ENCODE measurements at places on chromosomes 3 and 15.

GRCh38 chr15:88512601-88513000, 33.9 kb downstream of the DET1 start:
- no peak for DNase-seq

DNA sequence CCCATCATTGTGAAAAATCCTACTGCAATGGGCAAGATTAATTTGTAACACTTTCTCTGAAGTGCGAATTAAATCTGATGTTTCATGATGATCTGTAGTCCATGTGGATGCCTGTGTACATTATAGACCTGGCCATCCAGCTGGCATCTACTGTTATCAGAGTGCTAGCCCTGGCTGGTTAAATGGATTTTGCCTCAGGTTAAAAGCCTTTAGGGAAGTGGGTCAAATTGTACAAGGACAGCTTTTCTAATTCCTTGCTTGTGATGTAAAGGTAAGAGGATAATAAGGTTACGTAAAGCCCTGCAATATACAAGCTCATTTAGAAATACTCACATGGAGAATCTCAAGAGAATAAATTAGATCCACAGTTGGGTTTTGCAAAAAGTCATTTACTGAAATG, 138.2 kb downstream of the EPHA3 start:
- DNase-seq: no peak

- DNase-seq: no peak
These were observed 908.4 kb downstream of the AGBL1 start for GRCh38 chr15:86988033-86988432.

GRCh38 chr3:178802993-178803693, 266.9 kb downstream of the KCNMB2 start:
- DNase-seq: no peak

DNA sequence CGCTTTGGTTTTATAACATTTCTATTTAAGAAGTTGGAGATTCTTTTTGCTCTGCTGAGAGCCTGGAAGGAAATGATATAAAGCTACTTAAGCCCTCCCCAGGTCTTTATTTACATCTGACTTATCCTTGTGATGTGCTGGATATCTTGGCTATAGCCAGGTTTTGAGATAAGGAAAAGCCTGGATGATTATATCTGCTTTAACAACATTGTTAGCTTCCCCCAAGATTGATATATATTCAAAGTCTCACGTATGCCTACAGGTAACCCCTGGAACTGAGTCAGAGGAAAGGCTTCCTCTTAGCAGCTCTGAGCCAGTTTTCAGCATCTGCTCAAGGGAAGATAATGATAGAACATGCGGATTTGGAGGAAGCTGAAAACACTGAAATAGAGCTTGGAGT, 61.5 kb upstream of the CRBN start:
- DNase-seq: no peak

DNA sequence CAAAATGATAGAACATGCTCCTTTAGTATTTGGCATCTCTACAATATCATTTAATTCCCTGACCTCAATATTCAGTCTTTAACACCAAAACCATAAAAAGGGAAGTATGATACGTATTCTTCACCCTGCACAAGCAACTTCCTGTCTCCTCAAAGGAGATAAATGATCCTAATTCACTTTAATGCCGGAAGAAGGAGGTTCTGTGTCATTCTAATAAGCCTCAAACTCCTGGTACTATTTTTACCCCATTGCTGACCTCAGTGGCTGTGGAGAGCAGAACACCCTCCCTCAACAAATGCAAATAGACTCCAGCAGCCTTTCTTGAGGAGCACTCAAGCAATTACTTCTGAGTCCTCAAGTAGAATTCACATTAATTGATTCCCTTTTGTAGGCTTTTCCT, 173.3 kb downstream of the TMEM108 start:
- DNase-seq: peak; percentile 4

DNA sequence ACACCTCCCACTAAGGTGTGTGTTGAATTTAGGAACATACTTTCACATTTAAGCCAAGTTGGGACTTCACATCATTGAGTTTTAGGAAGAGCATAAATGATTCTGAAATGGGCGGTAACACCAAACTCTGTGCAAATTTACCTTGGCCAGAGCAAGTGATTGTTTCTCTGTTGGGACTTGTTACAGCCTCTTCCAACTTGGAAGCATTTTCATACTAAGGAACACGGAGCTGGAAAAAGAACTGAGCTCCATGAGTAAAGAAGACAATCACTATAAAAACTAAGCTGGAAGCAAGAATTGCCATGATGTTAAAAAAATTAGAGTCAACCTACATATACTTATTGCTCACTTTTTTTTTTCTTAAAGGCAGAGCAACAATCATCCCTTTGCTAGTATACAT, 371.3 kb downstream of the ERC2 start:
- no peak for DNase-seq

DNA sequence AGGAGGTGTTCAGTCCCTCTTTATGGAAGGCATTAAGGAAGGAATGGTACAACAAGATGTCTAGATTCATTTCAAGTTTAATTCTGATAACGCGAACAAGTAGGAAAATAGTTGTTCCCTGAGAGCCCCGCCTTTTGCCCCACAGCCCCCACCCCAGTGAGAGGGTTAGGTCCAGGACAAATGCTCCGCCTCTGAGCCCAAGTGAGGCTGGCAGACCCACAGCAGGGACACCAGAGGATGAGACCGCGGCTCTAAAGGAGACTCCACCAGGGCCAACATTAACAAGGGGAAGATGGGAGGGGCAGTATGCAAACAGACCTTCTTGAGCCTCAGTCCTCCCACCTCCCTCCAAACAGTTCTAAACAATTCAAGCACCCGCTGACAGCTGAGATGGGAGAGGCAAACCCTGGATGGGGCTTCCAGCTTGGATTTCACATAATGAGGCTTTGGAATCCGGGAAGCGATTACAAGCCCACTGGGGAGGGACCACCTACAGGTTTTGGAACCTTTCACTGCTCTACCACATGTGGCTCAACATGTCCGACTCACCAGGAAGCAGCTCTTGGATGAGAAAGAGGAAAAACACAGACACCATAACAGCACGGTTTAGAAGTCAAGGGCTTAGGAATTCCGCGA, 42.9 kb upstream of the IREB2 start:
- no peak for DNase-seq

- DNase-seq: no peak
These were observed 46.3 kb downstream of the DGKG start for GRCh38 chr3:186315581-186316354.

DNA sequence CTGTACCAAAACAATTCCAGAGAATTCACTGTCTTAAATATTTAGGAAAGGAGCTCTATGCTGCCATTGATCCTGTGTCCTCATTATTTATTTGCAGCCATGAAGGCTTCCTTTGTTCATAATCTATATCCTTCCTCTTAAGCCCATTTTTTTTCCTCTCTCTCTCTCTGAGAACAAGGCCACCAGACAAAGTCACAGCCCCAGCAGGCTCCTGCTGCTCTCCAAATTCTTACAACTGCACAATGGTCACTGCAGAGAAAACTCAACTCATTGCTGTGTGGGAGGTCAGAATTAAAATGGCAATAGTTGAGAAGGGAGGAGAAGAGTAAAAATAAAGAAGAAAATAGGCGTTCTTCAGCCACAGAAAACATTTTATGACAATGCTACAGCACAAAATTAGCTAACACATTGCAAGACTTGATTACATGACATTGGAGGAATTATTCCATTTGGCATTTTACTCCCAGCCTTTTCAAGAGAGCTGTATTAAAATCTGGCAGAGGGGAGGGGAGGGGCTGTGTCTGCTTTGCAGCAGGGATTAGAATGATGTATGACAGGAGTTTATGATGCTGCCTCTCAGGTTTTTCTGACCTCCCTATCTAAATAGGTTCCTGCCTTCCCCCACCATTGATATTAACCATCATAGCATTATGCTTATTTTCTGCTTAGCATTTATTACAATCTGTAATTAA, 399.7 kb upstream of the THBS1 start:
- no peak for DNase-seq

DNA sequence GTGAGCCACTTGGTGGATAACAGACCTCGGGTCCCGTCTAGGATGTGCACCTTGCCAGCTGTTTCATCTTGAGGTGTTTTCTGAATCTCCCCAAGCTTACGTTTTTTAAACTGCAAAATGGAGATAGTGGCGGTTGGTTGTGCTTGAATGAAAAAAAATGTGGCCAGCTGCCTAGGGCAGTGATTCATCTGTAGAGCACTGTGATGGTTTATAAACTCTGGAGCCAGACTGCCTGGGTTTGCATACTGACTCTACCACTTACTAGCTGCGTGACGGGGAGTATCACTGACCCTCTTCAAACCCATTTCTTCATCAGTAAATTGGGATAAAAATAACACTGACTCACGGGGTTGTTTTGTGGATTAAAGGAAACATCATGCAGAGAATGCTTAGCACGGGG, 159.1 kb downstream of the CHL1 start:
- no peak for DNase-seq

DNA sequence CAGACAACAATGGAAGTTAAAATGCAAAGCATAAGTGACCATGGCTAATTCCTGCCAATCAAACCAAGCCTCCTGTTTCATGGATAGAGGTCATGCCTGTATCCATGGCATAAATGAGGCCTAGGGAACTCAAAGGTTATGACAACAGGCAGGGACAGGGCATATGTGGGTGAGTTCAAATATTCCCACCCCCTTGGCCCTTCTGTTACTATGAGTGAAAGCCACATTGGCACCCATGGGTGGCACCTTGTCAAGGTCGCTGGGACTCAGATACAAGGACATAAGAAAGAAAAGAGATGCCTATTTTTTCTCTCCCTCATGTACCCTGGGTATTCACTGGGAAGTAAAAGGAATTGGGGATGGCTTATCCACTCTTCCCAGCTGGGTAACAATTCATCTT, 25.3 kb upstream of the TMEM45A start:
- no peak for DNase-seq

DNA sequence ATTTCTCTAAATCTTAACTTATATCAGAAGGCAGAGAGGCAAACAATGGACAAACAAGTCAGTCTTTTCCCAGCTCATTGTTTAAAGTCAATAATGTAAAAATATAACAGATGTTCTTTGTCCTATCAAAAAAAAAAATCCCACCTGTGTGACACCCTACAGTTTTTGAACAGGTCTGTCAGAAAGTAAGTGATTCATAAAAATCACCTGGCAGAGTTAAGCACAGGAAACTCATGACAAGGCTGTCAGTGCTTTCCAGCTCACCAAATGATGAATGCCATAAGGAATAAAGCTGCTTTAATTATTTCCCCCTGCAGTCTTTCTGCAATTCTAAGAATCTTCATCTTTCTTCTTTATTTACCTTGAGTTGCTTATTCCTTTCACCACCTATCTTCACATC, 30.3 kb downstream of the ROBO1 start:
- DNase-seq: no peak

GRCh38 chr15:45668386-45668785, 33.6 kb downstream of the SQOR start:
- no peak for DNase-seq

DNA sequence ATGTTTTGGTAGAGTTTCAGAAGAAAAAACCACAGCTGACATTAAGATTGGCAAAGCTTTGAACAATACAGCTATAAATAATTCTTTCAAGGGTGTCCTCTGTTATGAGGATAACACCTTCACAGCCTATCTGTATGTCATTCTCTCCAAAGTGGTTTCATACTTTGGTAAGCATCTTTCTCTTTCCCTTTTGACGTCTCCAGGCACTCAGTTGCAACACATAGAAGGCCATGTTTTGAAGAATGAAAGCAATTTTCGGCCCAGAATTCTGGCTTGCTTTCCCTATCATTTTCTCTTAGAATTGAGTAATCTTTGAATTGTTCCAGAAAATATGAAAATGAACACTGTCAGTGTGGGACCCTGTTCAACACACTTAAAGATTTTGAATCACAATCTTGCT, 200.0 kb upstream of the CBLB start:
- DNase-seq: no peak

DNA sequence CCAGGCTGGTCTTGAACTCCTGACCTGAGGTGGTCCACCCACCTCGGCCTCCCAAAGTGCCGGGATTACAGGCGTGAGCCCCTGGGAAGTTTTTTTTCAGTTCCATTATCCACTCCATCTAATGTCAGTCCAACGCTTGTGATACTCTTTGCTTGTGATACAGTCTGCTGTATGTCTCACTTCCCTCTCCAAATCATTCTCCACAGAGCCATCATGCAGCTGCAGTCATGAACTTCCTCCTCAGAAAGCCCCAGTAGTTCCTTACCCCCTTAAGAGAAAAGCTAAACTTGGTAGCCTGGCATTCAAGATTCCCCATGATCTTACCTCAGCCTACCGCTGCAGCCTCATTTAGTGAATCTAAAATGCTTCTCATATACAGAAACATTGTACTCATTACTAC, 2.3 kb downstream of the ARPC4 start:
- no peak for DNase-seq

- DNase-seq: no peak
These were observed 736.3 kb upstream of the ARRDC4 start for GRCh38 chr15:97224191-97224641.

GRCh38 chr3:84904212-84904611, 54.6 kb upstream of the CADM2 start:
- DNase-seq: no peak

GRCh38 chr3:150194957-150195356, 213.1 kb upstream of the TSC22D2 start:
- no peak for DNase-seq

DNA sequence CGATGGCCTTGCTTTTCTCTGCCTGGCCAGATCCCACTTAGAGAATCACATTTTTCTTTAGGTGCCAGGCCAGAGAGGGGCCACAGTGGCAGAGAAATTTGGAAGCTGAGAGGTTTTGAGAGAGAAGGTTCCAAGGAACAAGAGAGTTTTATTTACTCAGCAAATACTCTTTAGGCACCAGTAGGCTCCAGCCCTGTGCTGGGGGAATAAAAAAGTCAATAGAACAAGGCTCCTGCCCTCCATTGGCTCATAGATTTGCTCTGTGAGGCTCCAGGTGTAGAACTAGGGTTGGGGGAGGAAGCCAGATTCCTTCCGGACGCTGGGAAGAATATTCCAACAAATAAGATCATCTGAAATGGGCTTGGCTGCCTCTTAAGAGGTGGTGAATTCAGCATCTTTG, 59.9 kb downstream of the ST8SIA2 start:
- DNase-seq: no peak

DNA sequence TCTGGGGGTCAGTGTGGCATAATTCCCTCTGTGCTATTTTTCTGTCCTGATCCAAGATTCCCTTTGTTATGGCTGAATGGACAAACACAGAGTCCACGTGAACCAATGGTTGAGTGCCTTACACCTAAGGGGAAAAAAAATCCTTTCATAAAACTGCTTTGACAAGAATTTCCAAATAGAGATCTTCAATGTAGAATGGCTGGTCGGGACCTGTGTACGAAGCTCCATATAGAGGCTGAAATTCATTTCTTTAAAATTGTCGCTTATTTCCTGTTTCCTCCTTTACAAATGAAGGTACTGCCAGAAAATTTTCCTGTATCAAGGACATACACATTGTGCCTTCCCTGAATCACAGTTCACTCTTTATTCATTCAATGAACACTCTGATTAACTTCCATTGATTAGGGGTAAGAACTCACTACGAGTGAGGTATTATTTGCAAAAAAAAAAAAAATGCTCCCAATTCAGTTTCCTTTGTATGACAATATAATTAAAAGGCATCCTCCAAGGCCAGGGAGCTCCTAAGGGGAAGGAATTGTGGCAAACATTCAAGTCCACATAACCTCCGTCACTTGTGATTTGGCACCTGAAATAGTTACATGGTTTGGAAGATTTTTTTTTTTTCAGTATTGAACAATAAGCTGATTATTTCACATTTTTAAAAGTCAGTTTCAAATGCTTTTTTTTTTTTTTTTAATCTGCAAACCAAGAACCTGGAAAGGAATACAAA, 293.8 kb downstream of the MEX3B start:
- no peak for DNase-seq

- no peak for DNase-seq
These were observed 20.8 kb downstream of the SLC12A8 start for GRCh38 chr3:125191730-125192129.

Measured in GM18507 (cell line).